ENCODE measurements at places on chromosomes 5 and 9.

- no peak for DNase-seq
These were observed 45.3 kb upstream of the AKNA start for GRCh38 chr9:114433086-114433485.

DNA sequence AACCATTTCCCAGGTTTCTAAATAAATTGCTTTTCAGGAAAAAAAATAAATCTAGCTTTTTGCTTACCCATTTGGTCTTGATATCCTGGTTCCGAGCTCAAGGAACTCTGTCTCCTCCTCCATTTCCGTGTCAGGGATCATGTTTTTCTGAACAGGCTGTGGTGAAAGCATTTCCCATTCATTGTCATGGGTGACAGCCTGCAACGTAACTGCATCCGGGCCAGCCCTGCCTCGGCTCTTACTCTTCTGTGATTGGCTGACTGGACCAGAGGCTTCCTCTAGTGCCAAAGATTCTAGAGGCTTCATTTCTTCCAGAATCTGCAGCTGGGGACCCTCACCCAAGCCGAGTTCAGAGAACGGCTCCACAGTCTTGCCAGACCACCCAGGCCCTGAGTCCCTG is 61.0 kb upstream of the PCA3 start:
- no peak for DNase-seq

DNA sequence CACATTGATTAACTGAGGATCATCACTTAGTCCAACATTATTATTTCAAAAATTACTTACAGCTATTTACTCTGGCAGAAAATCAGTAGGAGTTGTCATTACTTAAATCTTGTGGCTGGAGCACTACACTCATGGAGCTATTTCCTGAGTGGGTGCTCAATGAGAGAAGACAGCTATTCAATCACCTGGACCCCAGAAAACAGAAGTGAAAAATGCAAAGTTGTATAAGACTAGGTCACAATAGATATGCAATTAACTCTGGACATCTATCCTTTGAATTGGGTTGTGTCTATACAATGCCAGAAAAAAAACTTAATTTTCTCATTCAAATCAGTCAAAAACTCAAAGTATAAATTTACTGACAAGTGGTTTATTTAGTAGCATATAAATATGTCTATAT is 340.9 kb downstream of the EFNA5 start:
- DNase-seq: no peak

- DNase-seq: no peak
These were observed 65.8 kb upstream of the PLPP6 start for GRCh38 chr9:4596165-4596922.

DNA sequence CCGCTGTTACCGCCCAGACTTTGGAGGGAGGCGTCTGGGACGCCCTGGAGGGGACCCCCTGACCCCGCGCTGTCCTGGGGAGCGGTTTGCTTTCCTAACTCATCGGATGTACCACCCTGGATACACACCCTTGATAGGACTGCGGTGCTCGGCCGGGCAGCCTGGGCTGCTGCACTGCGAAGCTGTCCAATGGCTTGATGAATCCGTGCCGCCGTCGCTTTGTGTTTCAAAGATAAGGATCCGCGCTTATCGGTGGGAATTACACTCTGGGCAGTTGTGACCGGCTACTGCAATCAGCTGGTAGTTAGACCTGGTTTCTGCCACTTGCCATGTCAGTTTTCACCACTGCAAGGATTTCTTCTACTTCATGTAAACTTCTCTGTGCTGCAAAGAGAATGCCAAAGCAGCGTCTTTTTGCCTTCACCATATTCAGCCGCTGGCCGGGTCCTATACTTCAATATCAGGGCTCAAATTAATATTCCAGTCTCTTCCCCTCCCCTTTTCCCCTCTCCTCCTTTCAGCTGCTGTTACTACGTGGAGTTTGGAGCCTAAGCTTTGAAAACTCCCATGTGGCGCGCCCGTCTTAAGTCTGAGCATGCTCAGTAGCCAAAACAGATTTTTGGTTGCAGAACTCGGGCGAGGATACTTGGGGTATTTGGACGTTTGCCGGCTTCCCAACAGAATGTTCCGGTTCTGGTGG is 727 bp downstream of the SMAD5 start:
- DNase-seq: peak; percentile 5

GRCh38 chr5:81755320-81755719 is 4.4 kb upstream of the SSBP2 start:
- DNase-seq: no peak
